Stimulated activated CD4-positive, alpha-beta T cell treated with anti-CD3 and anti-CD28 coated beads, Interleukin-15, amount 100 ng/mL, for 1 hour (primary cell): ENCODE measurements at places on chromosomes 1 and 21.

DNA sequence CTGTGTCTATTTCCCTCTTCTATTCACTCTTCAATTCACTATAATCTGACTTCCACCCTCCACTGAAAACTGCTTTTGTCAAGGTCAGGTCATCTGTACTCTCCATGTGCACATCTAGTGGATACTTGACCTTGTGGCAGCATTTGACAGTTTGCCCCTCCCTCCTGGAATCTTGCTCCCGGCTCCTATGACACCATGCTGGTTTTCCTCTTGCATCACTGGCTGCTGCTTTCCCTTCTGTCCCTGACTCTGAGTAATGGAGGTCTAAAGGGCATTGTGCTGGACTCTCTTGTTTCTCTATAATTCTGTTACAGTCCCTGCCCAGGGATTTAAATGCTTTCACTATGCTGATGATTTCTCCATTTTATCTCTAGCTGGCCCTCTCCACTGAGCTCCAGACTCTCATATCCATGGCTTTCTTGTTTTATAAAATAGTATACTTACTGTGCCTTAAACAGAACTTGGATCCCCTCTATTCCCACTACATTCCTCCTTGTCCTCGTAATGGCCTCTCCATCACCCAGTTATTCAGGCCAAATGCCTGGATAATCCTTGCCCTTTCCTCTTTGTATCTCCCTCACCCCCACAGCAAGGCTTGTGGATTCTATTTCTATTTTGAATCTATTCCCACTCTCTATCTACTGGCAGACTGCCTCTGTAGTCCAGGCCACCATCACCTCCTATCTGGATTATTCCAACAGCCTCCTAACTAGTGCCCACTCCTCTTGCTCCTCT, 36.8 kb upstream of the PODN start:
- DNase-seq = no peak

DNA sequence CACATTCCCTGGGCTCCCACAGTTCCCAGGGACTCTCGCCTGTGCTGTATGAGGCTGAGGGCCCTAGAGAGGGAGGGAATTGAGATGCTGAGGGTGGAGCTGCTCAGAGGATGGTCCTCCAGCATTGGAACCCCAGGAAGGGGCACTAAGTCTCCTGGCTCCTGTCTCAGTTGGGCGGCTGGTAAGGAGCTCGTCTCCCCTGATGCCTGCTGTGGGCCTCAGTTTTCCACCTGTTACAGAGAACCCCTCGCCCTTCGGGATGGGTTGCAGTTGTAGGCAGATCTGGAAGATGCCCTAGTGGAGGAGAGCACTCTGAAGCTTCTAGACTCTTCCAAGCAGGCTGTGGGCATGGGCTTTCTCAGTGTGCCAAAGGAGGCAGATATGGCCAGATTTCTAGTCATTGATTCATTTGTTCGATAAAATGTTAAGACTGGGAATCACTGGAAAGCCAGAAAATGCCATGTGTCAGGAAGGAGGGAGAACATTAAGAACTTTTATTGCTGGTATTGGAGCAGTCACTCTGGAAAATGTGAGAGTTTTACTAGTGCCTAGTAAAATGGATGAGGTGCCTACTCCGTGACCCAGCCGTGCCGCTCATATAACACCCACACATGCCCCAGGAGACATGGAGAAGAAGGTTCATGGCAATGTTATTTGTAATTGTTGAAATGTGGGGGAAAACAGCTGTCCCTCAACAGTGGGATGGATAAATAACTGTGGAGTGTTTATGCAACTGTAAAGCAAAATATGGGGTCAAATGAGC, 828 bp upstream of the MYBPH start:
- DNase-seq = no peak

DNA sequence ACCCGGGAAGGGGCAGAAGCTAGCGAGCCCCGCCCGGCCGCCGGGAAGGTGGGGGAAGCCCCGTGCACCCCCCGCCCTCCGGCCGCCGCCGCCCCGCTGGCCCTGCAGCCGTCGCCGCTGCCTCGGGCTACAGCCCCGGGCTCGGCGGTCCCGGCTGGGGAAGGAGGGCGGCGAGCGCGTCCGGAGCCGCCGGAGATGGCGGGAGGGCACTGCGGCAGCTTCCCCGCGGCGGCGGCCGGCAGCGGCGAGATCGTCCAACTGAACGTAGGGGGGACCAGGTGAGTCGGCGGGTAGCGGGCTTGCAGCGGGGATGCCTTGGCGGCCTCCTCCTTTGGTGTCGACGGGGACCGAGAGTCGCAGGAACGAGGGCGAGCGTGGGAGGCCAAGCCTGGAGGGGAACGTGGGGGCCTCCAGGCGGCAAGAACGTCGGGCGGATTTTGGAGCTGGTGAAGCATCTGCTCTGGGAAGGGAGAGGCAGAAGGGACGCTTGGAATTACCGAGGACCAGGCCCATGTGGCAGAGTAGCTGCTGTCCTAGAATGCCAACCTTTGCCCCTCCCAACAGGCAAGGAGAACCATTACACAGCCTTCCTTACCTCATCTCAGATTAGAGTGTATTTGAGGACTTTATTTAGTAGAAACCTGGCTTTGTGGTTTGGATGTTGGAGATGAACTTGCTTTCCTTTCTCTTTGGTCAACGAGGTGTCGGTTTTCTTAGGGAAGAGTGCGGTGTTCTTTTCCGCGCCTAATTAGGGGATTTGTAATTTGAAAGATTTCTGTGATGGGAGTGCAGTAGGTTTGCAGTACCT, 591 bp downstream of the KCTD3 start:
- DNase-seq = peak; percentile 9

DNA sequence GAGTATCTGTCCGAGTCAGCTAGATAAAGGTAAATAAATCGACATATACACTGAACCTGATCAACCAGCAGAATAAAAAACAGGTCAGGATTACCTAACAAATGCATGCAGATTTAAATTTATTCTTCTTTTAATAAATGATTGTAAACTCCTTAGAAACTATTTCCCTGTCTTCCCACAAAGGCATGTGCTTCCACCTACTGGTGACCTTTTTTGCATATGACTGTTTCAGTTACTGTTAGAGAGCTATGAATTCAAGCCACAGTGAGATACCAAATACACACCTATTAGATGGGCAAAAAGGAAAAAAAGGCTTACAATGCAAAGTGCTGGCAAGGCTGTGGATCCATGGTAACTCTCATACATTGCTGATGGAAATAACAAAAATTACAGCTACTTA, 957.4 kb upstream of the NCAM2 start:
- DNase-seq = no peak

- no peak for DNase-seq
These were observed 10.7 kb upstream of the CNR2 start for GRCh38 chr1:23923592-23924499.

GRCh38 chr1:191504999-191505398, 653.3 kb upstream of the RGS18 start:
- no peak for DNase-seq

- DNase-seq = no peak
These were observed 14.9 kb downstream of the COLGALT2 start for GRCh38 chr1:184022668-184023067.

DNA sequence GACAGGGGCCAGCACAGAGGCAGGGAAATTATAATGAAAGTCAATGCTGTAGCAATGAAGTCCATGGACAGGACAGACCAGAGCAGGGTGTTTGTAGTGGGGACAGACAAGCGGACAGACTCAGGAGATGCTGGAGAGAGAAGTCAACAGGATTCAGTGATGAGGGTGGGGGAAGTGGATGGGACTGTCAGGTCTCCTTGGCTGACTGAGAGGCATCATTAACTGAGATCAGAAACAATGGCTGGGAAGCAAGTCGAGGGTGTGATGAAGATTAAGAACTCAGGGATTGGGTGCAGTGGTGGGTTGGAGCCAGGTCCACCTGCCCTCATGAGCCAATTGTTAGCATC, 25.5 kb downstream of the CD58 start:
- no peak for DNase-seq

- no peak for DNase-seq
These were observed 53.6 kb downstream of the OLFML2B start for GRCh38 chr1:161970036-161970435.

DNA sequence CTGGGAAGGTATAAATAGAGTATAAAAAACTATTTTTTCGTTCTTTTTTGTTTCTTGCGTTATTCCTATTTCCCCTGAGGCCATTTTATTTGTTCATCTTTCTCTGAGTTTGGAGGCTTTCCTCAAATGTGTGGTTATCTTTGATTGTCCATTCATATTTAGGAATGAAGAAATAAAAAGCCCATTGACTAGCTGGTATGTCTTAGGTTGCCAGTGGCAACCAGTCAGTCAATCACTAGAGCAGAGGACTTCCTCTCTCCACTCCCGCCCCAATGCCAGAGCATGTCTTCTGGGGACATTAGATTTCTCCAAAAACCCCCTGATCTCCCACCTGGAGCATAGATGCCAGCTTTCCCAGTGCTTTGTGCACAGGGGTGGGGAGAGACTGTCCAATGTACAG, 20.7 kb upstream of the FOXE3 start:
- no peak for DNase-seq

- DNase-seq = no peak
These were observed 11.7 kb downstream of the AVPR1B start for GRCh38 chr1:206105464-206105995.

DNA sequence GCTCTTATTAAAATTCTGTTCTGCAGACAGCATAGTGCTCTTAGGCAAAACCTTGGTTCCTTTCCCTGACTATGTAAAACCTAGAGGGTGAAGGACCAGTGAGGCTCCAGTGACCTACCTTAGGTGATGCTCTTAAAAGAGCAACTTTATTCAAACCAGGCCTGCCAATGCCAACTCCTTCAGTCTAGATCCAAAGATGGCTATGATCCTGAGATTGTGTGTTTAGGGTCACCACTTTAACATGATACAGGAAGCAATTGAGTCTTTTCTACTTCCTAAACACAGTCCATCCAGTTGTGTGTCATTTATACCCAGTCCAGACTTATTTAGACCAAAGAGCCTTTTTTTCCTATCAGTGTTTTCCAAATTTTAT, 10.8 kb downstream of the MCL1 start:
- no peak for DNase-seq

DNA sequence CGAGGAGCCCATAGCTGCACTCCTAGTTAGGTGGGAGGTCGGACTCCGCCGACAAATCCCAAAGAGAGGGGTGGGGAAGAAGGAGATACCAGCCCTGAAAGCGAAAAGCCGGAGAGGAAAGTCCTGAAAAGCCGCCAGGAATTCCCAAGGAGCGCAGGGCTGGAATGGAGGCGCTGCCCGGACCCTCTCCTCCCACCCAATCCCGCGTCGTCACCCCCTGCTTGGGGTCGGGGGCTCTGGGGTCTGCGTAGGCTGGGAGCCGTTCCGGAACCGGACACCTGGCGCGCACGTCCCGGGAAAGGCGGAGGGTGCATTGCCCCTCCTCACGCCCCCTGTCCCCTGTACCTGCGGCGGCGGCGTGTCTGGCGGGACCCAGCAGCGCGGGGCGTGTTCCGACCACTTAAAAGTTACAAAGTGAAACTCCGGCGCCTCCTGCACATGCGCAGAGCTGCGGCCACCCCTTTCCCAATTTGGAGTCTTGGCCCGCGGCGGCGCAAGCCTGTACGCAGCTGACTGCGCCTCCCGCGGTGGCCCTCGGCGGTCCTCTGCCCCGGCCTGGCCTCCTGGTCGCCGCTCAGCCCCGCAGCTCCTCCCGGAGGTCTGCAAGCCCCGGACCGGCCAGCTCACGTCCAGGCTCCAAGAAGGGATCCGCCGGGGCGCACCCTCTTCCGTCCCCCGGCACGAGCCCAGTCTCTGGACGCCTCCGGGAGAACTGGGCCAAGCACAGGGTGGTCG, at the start of gene TMEM63A:
Gene TMEM63A (minus strand): TSS at position 422 of the 735 bp plus-strand sequence. CDS start 4,800 bp downstream, outside the sequence.
- DNase-seq = peak; percentile 82

GRCh38 chr1:114482585-114482984, 28.4 kb downstream of the TRIM33 start:
- DNase-seq = no peak

- no peak for DNase-seq
These were observed 79.8 kb upstream of the IPO9 start for GRCh38 chr1:201749059-201749690.
